NCI-H2171 treated with DMSO at 0.1 percent for 48 hours (cell line): ENCODE measurements at places on chromosomes 2 and 18.

- DNase-seq, result no peak
Observed at GRCh38 chr2:147013696-147014392, 831.0 kb upstream of the ACVR2A start.

- no peak for DNase-seq
Observed at GRCh38 chr18:61935362-61935761, 42.6 kb upstream of the RNF152 start.

DNA sequence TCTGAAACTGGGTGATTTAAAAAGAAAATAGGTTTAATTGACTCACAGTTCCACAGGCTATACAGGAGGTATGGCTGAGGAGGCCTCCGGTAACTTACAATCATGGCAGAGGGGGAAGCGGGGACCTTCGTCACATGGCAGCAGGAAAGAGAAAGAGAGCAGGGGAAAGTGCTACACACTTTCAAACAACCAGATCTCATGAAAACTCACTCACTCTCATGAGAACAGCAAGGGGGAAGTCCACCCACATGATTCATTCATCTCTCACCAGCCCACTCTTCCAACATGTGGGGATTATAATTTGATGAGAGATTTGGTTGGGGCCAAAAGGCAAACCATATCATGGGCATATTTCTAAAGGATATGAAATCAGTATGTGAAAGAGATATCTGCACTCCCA is 12.0 kb upstream of the ARHGAP15 start:
- DNase-seq, result no peak

- no peak for DNase-seq
Observed at GRCh38 chr18:33924576-33924975, 300.1 kb downstream of the NOL4 start.

DNA sequence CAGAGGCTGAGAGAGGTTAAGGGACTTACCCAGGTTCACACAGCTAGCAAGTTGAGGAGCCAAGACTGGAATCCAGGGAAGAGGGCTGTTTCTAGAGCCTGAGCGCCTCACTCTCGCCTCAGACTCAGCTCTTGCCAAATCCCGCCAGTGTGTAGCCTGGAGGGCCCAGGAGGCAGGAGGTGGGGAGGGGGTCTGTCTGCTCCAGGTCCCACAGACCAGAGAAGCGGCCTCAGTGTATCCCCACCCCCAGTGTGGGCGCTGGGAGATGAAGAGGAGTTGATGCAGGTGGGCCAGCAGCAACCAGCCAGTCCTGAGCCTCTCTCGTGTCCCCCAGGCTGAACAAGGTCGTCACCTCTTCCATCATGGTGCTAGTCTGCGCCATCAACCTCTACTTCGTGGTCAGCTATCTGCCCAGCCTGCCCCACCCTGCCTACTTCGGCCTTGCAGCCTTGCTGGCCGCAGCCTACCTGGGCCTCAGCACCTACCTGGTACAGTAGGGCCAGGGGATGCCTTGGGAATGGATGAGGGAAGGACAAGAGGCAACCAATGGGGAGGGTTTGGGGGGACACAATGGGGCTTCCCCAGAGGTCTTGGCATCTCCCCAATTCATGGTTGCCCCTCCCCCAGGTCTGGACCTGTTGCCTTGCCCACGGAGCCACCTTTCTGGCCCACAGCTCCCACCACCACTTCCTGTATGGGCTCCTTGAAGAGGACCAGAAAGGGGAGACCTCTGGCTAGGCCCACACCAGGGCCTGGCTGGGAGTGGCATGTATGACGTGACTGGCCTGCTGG is 5.2 kb upstream of the CTDSP1 start:
- no peak for DNase-seq

DNA sequence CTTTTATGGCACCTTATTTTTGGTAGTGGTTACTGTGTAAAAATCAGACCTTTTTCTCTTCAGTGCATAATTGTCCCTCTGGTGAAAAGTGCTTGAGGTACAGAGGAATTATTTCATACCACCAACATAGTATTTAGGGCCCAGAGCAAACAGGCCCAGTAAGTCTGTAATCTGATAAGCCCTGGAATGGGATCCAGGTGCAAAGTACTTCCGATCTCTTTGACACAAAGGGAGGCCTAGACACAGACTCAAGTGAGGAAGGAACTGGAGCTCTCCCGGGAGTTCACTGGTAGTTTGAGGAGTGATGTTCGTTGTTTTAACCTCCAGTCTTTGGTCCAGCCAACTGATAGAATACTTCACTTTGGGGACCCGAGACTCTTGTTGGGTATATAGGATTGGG is 57.4 kb downstream of the RAB31 start:
- peak; percentile 39 for DNase-seq

DNA sequence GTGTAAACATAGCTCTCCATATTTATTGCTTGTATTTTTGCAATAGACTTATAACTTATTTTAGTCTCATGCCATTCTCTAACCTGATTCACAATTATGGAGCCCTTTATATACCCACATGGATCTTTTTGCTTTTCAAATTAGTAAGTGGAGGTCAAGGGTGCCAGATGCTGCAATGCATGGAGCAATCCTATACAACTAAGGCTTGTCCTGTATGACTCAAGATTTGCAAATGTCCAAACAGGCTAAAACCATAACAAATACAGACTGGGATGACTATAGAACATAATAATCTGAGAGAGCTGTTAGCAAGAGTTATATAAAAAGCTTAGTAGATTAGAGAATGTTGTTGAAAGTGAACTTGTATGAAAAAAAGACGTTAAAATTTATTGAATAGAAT is 690.4 kb upstream of the NRXN1 start:
- DNase-seq, result no peak

DNA sequence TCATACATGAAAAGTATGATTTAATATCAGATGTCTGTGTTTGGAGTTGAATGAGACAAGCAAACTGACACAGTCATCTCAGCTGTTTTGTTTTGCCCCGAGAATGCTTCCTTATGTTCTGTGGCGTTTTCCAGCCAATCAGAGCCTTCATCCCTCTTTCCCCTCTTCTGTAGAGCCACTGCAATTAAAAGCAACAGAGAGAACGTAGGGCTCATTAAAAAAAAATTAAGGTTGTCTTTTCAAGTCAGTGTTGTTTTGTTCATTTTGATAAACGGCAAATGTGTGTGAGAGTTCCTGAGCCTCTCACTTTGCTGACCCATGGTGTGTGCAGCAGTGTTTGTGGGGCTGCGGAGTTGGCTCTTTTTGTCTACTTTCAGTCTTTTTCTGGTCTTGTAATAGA is 216.0 kb downstream of the FHOD3 start:
- DNase-seq, result peak; percentile 39

GRCh38 chr2:12549641-12550040 is 167.1 kb upstream of the TRIB2 start:
- DNase-seq, result no peak
